ENCODE measurements at places on chromosomes 6 and 20. TPM values are rescaled to one million over a fixed set of nuclear protein-coding genes. Genes with fewer than 3 reads are reported as not detected.

- DNase-seq: no peak
These were observed 46.4 kb downstream of the CNR1 start for GRCh38 chr6:88119769-88120168.

DNA sequence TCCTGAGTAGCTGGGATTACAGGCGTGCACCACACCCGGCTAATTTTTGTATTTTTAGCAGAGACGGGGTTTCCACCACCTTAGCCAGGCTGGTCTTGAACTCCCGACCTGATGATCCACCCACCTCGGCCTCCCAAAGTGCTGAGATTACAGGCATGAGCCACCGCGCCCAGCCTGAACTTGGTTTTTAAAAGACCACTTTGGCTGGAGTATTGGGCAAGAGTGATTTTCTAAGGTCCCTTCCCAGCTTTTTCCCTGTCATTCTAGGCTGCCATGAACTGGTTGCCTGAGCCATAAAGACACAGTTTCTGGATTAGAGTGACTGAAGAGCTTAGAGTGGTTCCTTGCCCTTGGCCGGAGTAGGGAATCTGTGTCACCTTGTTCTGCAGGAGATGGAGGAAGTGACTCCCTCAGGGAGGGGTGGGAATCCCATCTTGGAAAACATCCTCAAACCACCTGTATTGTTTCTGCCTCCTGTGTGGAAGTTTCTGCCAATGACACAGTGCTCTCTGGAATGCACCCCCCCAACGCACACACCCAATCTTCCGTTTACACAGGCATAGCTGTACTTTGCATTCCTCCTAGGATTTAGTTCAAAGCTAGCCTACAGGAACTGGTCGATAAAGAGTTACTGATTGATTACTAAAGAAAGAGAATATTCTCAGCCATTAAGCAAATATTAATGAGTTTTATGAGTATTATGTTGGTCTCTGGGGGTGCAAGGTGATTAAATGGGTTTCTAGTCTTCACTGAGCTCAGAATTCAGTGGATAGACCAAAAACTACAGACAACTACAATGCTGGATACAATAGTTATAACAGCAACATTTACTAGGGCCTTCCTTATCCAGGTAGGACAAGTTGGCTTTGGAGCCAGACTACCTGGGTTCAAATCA lies 18.2 kb downstream of the BCL2L1 start:
- DNase-seq: no peak

The SIRPD gene
- 0.17 TPM for polyA plus RNA-seq

DNA sequence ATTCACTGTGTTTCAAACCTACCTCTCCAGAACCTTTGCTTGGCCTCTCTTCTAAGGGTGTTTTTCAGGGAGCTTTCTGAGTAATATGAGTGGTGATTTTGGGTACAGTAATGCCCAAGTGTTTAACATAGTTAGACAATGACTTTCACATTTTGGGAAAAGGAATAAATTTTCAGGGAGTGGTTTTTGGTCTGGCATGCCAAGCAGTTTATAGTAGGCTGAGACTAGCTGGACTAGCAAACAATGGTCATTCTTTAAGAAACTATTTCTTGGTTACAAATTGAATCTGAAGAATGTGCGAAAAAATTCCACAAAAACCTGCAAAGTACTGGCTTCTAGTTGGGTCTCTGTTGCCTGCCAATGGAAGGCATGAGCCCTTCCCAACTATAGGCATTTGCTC lies 15.4 kb downstream of the FNDC1 start:
- DNase-seq: no peak

The RWDD1 gene
- 123 TPM for polyA plus RNA-seq

- DNase-seq: no peak
These were observed 27.3 kb upstream of the SERINC3 start for GRCh38 chr20:44549123-44549522.

GRCh38 chr6:150683320-150683719 lies 83.6 kb downstream of the PLEKHG1 start:
- DNase-seq: peak; percentile 45

The MACROD2 gene
- polyA plus RNA-seq: 0.28 TPM

The GMNN gene
- 6.4 TPM for polyA plus RNA-seq

GRCh38 chr6:127302728-127303660 lies 36.3 kb downstream of the RNF146 start:
- peak; percentile 14 for DNase-seq

DNA sequence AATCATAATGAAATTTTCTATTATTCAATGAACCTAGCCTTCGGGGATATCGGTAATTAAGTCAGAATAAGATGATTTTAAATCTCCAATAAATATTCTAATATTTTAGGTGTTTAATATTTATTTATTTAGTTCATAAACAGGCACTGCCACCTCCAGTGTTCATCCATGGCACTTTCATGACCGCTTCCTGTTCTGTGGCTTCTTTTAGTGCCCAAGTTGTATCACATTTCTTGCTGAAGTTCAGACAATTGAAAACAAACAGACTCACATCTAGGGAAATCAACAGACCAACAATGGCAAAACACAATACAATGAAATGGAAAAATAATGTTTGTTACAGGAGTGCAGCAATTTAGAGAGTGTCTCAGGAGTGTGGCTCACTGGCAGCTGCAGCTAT lies 26.0 kb downstream of the HDDC2 start:
- no peak for DNase-seq

Measured in heart right ventricle (tissue), 16 donors.